Esophagus (tissue), 2 donors: ENCODE measurements at places on chromosomes 16 and 17. TPM values are rescaled to one million over a fixed set of nuclear protein-coding genes. Genes with fewer than 3 reads are reported as not detected.

The ALOX15B gene
- polyA plus RNA-seq, result 22.8 TPM

The SLC38A8 gene
- polyA plus RNA-seq, result not detected

The ANKS4B gene
- not detected for polyA plus RNA-seq

The EVPLL gene
- polyA plus RNA-seq, result 21.5 TPM

The SLC16A11 gene
- 1.9 TPM for polyA plus RNA-seq

The APPBP2 gene
- 4.4 TPM for polyA plus RNA-seq

The GAST gene
- not detected for polyA plus RNA-seq

The CDRT15L2 gene
- not detected for polyA plus RNA-seq

The GCGR gene
- 0.11 TPM for polyA plus RNA-seq

The HSD3B7 gene
- polyA plus RNA-seq, result 6.6 TPM

The FBXL16 gene
- polyA plus RNA-seq, result 13.0 TPM

The CIITA gene
- polyA plus RNA-seq, result 2.8 TPM

The ZBTB4 gene
- 15.5 TPM for polyA plus RNA-seq

The GSDMA gene
- 0.98 TPM for polyA plus RNA-seq

The CES5A gene
- 0.04 TPM for polyA plus RNA-seq

The KRT14 gene
- polyA plus RNA-seq, result 516 TPM

The WDR90 gene
- polyA plus RNA-seq, result 45.3 TPM

The TMEM238L gene
- 8.1 TPM for polyA plus RNA-seq

The PIRT gene
- polyA plus RNA-seq, result 0.01 TPM

The HS3ST3A1 gene
- 5.8 TPM for polyA plus RNA-seq

The CLDN6 gene
- polyA plus RNA-seq, result 0.06 TPM

The SLC47A1 gene
- polyA plus RNA-seq, result 1.4 TPM

The GLOD4 gene
- 20.8 TPM for polyA plus RNA-seq

The IL32 gene
- polyA plus RNA-seq, result 19.0 TPM

The HS3ST6 gene
- polyA plus RNA-seq, result 16.3 TPM

The B9D1 gene
- polyA plus RNA-seq, result 8.2 TPM

The SCIMP gene
- polyA plus RNA-seq, result 0.29 TPM

The USP32 gene
- polyA plus RNA-seq, result 9.5 TPM

The CD300LB gene
- polyA plus RNA-seq, result 0.11 TPM

The ZNF469 gene
- polyA plus RNA-seq, result 0.06 TPM

The USP36 gene
- 17.0 TPM for polyA plus RNA-seq

The KRT33B gene
- 0.16 TPM for polyA plus RNA-seq

The LGALS9 gene
- 25.5 TPM for polyA plus RNA-seq

The MT1M gene
- polyA plus RNA-seq, result 4.0 TPM

The OR4D1 gene
- polyA plus RNA-seq, result under 0.01 TPM
